ENCODE measurements at places on chromosomes 11 and 22.

GRCh38 chr11:28461846-28462245 lies 353.7 kb downstream of the METTL15 start:
- DNase-seq, result no peak

DNA sequence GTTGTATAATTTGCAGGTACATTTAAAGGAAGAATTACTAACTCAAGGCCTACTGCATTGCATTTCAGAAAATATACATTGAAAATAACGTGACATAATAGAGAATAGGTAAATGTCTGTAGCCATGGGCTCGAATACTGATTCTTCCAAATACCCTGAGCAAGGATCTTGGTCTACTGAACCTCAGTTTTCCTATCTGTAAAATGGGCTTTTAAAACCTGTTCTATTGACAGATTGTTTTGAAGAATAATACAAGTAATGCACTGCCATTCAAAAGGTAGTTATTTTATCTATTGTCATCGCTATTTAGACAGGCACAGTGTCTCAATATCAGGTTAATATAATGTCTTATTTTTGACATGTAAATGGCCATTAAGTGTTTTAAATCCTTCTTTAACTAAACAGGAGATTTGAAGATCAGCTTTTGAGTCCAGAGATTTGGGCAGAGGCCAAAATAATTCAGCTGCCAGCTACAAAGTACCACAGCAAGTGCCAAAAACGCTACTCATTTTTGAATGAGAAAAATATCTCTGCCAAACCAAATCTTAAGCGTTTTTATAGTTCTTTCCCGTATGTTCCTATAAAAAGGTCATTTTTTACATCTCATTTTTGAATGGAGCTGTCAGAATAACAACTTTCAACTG lies 56.7 kb downstream of the CTSC start:
- DNase-seq, result no peak

GRCh38 chr11:125074511-125075241 lies 11.6 kb downstream of the SLC37A2 start:
- DNase-seq, result no peak

GRCh38 chr11:62574363-62575071 lies 826 bp upstream of the EEF1G start:
- no peak for DNase-seq

- DNase-seq, result peak; percentile 24
Observed at GRCh38 chr11:107078375-107078774, 60.1 kb upstream of the GUCY1A2 start.

DNA sequence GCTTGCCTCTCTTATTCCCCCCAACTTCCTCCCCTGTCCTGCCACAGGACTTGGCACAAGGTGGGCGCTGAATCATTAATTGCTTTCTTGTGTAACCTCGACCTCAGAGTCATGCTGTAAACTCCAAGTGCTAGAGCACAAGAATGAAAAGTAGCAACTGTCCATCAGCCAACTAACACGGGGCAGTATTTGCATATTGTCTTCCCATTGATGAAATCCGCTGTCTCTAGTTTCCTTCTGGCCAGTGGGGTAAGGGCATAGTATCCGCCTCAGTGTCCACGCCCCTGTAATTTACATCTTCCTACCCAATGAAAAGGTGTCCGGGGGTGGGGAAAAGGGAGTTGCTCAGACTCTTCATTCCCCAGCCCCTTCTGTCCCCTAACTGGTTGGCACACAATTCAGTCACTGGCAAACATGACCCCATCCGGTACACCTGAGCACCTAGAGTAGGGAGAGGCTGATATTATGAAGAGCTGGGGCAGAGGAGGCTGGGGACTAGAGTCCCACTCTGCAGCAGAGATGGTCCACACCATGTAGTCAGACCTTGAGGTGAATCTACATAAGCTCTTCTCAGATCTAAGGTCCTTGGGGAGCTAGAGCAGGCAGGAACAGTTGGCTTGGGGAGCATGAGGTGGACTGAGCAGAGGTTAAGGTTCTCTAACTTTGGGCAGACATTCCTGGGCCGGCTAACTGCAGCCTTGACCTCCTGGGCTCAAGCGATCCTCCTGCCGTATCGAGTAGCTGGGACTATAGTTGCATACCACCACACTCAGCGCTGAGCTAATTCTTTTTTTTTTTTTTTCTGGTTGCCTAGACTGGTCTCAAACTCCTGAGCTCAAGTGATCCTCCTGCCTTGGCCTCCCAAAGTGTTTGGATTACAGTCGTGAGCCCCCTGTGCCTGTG lies 6.8 kb upstream of the GGA1 start:
- peak; percentile 76 for DNase-seq

DNA sequence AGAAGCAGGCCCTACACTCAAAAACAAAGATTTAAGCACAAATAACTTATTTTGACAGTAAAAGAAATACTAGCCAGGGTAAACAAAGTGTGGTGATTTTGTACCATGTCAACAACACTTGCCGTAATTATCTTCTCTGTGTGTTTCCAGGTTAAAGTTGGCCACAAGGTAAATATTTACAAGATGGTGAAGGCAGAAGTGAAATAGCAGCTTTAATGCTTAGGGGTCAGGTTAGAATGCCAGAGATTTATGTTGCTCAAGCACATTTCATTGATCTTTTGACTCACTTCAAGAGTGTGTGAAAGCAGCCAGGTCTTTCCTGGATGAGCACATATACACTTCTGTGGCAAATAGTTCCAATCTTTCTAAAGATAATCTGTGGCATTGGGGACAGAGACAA lies 270.2 kb upstream of the LUZP2 start:
- no peak for DNase-seq

GRCh38 chr11:2577031-2577990 lies 122.5 kb downstream of the KCNQ1OT1 start:
- no peak for DNase-seq

- no peak for DNase-seq
Observed at GRCh38 chr11:78344094-78344493, 73.5 kb downstream of the GAB2 start.

DNA sequence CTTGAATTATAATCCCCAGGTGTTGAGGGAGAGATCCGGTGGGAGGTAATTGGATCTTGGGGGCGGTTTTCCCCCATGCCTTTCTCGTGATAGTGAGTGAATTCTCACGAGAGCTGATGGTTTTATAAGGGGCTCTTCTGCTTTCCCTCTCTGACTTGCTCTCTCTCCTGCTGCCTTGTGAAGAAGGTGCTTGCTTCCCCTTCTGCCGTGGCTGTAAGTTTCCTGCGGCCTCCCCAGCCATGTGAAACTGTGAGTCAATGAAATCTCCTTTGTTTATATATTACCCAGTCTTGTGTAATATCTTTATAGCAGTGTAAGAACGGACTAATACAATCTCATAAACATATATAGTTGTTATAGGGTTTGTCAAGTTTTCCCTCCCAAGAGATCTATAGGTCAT lies 32.8 kb downstream of the KCNE3 start:
- DNase-seq, result no peak

DNA sequence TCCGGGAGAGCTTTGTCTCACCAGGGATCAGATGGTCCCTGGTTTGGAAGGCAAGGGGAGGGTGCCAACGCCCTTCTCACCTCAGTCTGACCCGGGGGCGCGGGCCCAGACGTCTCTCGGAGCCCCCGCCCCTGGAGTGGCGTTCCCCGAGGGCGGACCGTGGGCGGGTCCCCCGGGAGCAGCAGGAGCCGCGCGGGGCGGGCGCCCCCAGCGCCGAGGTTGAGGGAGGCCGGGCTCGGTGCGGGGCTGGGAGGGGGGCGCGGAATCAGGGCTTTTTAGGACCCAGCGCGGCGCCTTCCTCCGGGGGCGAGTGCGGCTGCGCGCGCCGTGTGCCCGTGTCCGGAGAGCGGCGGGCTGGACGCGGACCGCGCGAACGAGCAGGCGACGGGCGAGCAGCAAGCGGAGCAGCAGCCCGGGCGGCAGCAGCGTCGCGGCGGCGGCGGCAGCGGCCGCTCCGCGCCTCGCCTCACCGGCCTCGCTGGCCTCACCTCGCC lies at the start of gene KCNC1:
Gene KCNC1 (plus strand): TSS at position 364 of the 494 bp plus-strand sequence. CDS start 1,222 bp downstream, outside the sequence.
- peak; percentile 17 for DNase-seq

DNA sequence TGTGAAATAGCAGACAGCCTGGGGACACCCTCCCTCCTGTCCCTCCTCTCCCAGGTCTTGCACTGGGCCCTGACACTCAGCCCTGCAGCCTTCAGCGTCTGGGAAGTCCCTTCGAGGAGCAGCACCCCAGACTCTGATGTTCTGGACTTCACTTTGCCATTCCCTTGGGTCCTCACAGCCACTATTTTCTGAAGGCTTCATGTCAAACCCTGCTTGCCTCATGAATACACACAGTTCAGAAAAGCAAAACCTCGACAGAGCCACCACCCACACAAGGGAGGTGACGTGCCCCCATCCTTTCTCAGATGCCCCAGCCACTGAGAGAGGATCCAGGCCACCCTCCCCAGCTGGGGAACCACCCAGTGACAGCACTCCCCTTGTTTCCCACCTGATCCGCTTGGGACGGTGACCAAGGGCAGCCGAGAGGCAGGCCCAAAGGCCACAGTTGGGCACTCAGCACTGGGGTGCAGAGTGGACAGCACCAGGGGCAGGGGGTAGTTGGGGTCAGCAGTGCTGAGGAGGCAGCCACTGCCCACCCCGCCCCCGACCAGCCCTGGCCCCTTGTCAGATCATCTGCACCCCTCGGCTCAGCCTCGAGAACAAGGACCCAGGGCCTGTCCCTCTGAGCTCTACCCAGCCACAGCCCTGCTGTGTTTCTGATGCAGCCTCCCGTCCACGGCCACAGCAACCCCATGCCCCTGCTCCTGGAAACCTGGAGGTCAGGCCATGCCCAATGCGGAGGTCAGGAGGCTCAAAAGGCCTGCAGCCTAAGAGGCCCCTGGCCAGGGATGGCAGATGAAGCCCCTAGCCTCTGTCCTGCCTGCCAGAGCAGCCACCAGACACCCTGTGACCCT lies 3.1 kb upstream of the TNNT3 start:
- DNase-seq, result no peak

GRCh38 chr11:70495351-70496310 lies 97.3 kb downstream of the CTTN start:
- no peak for DNase-seq

DNA sequence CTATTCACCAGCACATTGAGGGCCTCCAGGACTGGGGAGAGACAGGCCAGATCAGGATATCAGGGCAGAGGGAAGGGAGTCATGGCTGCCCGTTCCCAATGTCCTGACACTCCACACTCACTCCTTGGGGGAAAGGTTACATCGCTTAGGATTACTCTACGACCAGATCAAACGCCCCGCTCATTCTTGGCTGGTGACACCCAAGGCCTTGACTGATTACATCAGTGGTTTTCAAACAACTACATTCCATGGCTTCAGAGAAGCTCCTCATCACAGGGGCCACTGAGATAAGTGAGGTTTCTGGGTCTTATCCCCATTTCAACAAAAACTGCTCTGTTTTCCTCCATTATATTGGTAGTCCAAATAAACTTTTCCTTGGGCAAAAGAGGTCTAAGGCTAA lies 15.0 kb downstream of the UBE2L6 start:
- no peak for DNase-seq

- no peak for DNase-seq
Observed at GRCh38 chr22:37139762-37140161, 10.0 kb downstream of the IL2RB start.
